ENCODE measurements at places on chromosomes 4 and X.

DNA sequence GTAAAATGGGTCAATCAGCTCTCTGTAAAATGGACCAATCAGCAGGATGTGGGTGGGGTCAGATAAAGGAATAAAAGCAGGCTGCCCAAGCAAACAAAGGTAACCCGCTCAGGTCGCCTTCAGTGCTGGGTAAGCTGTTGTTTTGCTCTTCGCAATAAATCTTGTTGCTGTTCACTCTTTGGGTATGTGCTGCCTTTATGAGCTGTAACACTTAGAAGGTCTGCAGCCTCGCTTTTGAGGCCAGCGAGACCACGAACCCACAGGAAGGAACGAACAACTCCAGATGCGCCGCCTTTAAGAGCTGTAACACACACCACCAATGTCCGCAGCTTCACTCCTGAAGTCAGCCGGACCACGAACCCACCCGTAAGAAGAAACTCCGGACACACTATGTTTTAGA lies 11.5 kb upstream of the CAMK2D start:
- DNase-seq = peak; percentile 16

DNA sequence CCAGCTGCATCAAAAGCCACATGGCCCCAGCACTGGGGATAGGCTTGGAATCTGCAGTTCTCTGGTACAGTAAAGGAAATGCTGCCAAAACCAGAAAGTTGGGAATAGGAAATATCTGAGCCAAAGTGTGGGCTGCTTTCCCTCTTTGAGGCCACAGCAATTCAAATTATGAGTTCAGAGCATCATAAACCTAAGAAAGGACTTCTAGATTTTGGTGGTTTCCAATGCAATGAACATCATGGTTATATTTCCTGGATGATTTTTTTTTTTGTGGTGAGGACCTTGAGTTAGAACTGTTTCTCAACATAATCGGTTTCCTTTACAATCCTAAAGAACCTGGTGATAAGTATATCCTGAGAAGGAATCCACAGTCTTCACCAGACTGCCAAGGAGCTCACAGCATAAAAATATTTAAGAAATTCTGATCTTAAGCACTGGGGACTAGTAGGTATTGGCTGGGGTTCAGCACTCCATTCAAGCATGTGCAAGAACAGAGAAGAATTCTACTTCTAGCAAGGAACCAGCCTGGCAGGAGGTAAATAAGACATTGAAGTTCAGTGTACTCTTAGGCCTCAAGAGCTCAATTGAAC lies 29.8 kb upstream of the ARHGAP24 start:
- DNase-seq = no peak

- DNase-seq = no peak
Observed at GRCh38 chr4:127084666-127085065, 548.1 kb upstream of the INTU start.

DNA sequence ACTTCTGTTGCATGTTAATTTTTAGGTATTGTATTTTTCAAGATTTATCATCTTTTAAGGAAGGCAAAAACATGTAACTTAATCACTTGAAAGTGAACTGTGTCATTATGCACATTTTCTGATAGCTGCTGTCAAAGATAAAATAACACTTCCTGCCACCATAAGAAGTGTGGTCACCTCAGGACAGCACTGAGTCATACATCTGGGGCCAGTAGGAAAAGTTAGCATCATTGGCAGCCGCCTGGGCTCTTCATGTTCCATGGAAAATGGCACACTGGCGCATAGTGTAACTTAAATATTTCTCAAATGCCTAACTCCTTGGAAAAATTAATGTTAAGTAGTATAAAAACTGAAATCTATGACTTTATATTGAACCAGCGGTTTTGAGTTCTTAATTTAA lies 24.2 kb downstream of the CNKSR2 start:
- no peak for DNase-seq

DNA sequence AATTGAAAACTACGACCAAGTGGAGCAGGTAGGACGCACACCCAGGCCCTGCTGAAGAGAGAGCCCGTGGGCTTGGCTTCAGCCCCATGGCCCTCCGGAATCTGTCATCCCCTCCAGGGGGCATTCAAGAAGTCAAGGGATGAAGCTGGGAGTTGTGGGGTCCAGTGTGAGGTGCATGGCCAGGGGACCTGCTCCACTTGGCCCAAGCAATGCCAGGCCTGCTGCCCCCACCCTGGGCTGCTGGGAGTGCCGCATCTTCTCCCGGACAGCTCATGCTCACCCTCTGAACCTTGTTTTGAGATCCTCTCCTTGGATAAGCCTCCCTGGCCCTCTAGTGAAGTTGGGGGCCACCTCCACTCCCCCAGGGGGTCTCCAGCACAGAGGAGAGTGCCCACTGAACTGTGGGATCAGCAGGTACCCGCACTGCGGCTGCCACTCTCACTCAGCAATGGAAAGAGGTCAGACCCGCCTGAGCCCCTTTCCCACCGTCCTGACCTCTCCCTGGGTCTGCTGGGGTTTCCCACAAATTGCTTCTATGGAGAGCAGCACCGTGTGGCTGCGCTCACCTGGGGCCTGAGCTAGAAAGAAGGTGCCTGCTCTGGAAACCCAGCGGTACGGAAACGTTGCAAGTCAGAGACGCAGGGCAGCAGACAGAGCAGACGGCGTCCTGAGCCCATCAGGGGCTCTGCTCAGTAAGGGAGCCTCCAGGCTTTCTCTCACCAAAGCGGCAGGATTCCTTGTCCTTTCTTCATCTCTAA lies 5.0 kb upstream of the ABLIM2 start:
- DNase-seq = no peak
